ENCODE measurements at places on chromosomes 5 and 9.
A peak's percentile ranks its signal among the peaks of the same experiment; 100 is the strongest.

- no peak for DNase-seq
These were observed 242.1 kb downstream of the HSPA4 start for GRCh38 chr5:133293960-133294359.

DNA sequence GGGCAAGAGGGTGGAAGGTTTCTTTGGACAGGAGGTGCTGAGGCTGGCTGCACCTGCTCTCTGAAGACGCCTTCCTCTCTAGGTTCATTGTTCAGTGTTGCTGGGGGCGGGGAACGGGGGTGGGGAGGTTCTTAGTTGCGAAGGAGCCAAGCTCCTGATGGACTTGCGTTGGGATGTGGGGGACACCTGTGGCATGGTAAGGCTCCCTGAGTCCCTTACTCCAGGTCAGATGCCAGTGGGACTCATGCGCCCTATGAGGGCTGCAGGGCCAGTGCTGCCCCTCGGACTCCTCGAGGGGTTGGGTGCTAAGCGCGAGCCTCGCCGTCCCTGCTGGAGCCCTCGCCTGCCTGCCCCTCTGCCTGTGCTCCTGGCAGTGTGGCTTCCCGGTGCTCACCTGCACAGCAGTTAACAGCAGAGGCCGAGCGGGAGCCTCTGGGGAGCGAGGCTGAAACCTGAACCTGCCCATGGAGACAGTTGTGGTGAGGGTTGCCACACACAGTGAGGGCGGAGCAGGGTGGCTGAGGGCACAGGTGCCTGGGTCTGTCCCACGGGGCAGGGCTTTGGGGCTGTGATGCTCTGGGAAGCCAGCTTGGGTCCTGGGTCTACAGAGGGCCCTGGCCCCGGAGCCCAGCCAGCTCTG, 5.5 kb downstream of the RNU6ATAC start:
- DNase-seq, result no peak

DNA sequence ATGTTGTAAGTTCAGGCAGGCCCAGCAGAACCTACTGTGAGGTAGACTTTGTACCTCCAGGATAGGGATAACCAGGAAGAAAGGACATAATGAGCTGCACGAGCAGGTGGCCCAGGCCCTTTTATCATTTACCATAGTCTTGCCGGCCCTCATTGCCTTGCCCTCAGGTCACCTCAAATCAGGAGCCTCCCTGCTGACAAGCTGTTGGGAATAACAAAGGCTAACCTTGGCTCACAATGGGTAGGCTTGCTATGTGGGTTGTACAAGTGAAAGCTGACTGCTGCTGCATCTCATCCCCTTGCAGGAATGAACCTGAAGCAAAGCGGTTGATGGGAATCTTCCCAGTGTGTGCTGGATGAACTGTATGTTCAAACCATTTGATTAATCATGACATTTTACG, 159.5 kb upstream of the ACTBL2 start:
- DNase-seq, result no peak

GRCh38 chr9:33272061-33272460, 7.2 kb downstream of the CHMP5 start:
- no peak for DNase-seq

DNA sequence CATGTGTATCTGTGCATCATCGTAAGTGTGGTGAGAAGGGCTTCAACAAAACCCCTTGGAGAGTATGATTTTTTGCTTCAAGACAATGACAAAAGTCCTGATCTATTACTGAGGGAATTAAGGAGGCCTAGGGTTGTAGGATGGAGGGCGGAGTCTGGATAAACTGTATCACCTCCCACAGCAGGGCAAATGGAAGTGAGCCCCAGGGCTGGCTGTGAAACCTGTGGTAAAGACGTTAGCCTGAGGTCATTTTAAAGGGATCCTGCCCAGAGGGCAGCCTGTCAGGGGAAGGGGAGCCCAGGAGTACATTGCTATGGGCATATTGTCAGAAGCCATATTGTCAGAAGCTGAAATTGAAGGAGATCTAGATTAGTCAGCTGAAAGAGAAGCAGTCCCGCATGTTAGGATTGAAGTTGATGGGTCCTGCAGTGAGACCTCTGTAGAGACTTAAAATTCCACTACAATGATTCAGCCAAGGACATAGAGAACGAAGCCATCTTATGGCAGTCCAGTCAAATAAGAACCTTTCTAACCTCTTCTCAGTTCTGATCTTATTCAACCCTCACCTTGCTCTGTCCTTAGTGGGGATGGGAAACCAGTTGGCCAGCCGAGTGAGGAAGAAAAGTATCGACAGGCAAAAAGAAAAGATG, 26.9 kb downstream of the ADGRV1 start:
- no peak for DNase-seq

GRCh38 chr9:4638968-4639367, 23.1 kb upstream of the PLPP6 start:
- DNase-seq, result no peak

DNA sequence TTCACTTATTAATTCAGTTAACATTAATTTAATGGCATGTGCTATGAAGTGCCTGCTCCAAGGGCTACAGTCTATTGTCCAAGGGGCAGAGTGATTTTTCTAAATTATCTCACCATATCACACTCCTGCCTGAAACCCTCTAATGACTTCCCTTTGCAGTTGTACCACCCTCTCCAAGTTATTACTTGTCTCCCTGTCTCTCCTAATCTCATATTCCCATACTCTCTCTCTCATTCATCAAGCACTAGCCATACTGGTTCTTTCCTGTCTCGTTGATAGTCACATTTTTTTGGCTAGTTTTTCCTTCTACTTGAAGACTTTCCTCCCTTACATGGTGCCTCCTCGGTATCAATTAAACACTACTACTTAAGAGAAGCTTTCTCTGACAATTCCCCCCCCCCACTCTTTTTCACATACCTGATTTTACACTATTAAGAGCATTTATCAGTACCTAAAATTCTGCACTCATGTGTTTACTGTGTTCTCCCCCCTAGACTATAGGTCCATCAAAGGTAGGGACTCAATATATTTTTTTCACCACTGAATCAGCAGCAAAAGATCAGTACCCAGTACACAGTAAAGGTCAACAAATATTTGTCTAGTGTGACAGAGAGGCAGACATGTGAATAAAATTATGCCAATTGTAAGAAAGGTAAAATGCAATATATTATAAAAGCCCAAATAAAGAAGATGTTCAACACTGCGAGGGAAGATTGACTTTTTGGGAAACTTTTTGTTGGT, 19.0 kb downstream of the RICTOR start:
- no peak for DNase-seq

DNA sequence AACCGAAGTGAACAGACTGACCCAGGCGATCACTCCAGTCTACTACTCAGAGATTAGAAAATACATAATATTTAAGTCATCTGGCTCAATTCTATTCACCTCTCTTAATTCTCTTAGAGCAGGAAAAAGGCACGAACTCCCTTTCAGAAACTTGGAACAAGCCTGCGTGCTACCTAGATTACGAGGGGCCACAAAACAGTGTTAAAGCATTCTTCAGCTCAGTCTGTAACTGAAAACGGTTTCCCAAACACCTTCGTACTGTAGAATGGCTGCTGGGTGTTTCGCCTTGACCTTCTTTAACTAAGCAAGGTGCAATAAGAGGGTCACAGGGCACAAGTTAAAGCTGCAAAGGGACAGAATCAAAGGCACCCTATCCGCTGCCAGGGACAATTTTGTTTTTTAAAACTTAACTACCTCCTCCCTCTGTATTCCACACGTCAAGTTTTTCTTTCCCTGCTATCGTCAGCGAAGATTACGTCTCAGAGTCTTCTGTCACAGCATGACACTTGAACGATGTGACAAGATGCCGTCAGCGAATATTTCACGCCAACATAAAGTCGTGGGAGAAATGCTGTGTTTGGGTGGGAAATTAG, 687 bp downstream of the LYSMD3 start:
- peak; percentile 23 for DNase-seq

- DNase-seq, result no peak
These were observed 176.2 kb downstream of the DENND1A start for GRCh38 chr9:123753669-123754258.

DNA sequence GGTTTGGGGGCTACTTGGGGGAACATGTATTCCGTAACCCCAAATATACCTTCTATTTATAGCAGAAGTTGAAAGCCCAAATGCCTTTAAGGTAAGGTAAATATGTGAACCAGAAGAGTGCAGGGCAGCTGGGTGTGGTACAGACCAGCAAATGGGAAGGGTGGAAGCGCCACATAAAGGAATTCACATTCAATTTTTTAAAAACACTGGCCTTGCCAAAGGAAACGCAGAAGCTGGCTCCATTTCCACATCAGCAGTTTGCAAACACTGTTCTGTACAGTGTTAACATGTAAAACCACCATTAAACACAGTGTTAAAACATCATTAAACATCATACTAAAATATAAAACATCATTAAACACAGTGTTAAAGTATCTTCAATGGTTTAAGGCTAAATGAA, 3.5 kb upstream of the BHMT start:
- DNase-seq, result no peak

- no peak for DNase-seq
These were observed 7.9 kb downstream of the NKD2 start for GRCh38 chr5:1016476-1016875.

DNA sequence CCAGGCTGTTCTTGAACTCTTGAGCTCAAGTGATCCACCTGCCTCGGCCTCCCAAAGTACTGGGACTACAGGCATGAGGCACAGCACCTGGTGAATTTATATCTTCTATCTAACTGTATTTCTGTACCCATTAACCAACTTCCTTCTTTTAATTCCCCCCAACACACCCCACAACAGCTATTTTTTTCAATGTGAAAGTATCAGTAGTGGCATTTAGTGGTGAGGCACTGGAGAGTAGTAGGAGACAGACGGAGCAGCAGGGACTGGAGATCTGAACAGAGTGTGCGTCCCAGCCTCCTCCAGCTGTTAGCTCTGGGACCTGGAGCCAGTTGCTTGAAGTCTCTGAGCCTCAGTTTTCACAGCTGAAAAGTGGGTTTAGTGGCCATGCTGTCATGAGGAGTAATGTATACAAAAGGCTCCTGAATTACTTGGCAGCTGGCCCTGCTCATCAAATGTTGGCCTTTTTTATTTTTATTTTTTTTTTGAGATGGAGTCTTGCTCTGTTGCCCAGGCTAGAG, 11.0 kb upstream of the EEIG1 start:
- DNase-seq, result no peak

DNA sequence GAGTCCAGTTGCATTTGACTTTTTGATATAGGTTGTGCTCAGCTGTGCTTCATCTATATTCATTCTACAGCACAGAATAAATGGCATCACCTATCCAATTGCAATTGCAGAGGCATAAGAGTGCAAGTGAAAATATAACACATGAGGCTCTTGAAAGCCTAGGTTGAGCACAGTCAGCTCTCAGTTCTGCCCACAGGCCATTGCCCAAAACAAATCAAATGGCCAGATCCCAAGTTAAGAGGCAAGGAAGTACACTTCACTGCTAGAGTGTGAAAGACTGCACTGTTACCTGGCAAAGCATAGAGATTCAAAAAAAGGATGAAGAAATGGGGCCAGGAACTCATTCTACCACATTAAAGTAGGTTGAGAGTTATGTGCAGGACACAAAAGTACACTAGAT, 305.5 kb upstream of the SEMA6A start:
- DNase-seq, result no peak

DNA sequence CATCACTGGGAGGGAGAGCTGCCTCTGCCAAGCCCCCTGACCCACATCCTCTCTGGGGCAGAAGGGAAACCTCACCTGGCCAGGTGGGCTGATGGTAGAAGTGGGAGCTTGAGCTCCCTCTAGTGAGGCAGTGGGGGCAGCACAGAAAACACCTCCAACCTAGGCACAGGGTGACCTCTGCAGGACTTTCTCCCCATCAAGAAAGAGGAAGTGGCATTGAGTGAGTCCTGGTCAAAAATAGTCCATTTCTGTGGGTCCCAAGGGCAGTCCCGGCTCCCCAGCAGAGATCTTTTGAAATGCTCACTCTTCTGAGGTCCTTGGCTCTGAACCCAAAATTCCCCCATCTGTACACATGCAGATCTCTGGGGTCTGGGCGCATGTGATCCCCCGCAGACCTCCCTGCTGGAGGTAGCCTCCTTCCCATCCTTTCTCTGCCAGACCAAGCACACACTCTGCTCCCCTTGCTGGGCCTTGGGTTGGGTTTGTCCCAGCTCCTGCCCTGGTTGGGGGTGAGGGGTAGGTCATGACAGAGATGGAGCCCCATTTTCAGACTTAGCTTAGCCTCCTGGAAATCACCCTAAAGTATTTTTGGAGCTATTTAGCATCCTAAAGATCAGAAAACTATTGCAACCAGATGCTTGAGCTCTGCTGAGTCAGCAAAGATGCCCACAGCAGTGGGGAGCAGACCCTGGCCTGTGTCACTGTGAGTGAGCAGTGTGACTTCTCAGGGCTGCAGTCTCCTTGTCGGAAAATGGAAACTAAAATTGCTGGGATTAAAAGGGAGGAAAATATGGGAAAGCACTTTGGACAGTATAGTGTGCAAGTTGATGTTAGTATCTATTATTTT, 41.6 kb upstream of the LCP2 start:
- DNase-seq, result peak; percentile 77

DNA sequence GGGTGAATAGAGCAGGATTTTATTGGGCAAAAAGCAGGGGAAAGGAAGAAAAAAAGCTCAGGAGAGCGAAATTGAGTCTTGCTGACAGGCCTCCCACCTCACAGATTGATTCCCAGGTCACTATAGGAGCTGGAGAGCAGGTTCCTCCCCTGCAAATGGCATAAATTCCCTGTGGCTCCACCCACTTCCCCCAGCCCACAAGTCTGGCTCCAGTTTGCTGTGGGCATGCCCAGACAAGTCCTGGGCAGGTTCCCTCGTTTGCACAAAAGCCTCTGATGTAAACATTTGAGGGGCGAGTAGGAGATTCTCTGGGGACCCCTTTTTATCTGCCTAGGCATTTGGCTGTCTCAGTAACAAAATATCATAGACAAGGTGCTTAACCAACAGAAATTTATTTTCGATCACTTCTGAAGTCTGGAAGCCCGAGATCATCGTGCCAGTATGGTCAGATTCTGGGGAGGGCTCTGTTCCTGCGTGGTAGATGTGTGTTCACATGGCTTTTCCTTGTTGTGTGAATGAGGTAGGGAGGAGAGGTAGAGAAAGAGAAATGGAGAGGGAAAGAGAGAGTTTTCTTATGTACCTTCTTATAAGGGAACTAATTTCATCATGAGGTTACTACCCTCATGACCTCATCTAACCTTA, 614.5 kb downstream of the MAT2B start:
- DNase-seq, result no peak

DNA sequence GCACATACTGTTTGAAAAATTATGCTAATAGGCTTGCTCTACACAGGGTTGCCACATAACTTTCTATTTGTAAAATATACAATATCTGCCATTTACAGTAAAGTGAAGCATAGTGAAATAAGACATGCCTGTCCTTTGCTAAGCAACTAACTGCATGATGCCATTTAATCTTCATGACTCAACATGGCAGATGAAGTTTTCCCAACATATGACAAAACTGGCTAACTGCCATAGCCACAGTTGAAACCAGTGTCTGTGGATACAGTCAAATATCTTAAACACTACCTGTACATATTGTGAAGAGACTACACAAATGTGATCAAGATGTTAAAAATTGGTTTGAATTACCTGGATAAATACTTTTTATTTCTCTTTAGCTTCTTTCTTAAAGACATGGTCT, 3.1 kb upstream of the DMAC1 start:
- no peak for DNase-seq

- DNase-seq, result no peak
These were observed 50.0 kb upstream of the SH3GL2 start for GRCh38 chr9:17528859-17529258.
